ENCODE measurements at places on chromosomes 2 and 18.

GRCh38 chr2:8088810-8089209, 593.0 kb upstream of the ID2 start:
- no peak for DNase-seq

- DNase-seq = no peak
Observed at GRCh38 chr2:189751080-189751658, 11.4 kb downstream of the OSGEPL1 start.

GRCh38 chr2:190968522-190968921, 45.4 kb downstream of the STAT1 start:
- no peak for DNase-seq

GRCh38 chr2:28219138-28219537, 173.5 kb upstream of the FOSL2 start:
- no peak for DNase-seq

DNA sequence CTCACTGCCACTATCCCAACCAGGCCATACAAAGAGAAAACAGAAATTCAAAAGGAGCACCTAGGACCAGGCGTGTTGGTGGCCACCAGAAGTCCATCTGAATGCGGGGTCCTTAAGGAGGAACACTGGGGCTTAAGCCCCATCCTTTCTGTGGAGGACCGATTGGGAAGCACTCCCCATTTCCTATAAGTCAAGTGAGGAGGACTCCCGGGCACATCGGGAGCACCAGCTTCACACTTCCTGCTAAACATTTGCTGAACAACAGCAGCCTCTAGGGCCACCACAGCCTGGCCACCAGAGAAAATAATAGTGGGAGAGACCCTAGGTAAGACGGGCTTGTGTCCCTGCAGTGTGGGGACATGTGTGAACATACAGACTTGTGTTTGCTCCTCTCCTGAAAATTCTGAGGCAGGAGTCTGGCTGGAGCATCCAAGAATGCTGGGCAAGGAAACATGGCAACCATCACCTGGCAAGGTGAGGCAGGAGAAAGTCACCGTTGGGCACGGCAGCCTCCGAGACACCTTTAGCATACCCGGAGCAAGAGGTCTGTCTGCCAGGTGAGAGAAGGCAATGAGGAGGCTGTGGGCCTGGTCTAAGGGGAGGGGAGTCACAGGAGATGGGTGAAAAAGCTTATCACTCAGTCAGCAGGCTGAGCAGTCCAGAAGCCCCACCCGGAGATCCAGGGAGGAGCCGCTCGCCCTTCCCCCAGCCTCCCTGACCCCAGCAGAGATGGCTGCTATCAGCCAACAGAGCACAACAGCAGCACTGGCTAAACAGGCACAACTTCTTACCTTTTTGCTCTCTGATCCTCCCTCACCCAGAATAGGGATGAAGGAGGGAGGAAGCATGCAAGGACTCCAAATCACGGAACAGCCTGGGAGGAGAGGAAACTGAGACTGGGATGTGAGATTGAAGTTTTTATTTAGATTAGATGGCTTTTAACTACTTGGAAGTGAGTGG, 282.3 kb downstream of the EIPR1 start:
- no peak for DNase-seq

- DNase-seq = no peak
Observed at GRCh38 chr2:37005118-37005868, 39.0 kb upstream of the STRN start.

GRCh38 chr2:181268174-181268867, 188.9 kb upstream of the ITGA4 start:
- DNase-seq = no peak

DNA sequence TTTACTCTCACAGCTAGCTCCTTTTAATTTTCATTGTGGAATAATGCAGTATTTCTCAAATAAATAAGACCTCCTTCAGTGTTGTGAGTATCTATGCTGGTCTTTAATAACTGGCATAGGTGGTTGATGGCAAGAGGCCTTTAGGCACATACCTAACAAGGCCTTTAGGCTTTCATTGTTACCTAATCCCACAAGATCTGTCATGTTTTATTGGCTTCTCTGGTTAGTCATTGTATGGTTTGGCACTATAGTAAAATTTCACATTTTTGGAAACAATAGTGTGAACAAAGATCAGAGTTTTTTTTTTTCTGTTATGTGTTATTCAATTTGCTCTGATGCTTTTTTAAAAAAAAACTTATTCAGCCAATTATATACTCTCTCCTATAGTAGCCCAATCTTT, 89.8 kb upstream of the NEUROD1 start:
- DNase-seq = no peak
